ENCODE measurements at places on chromosomes 16 and 17. TPM values are rescaled to one million over a fixed set of nuclear protein-coding genes. Genes with fewer than 3 reads are reported as not detected.

Gene DNAAF1
- total RNA-seq: not detected

Gene NOXO1
- 1.3 TPM for total RNA-seq

Gene ATP2C2
- total RNA-seq: not detected

Gene TMC8
- 593 TPM for total RNA-seq

Gene GUCY2D
- total RNA-seq: 0.32 TPM

GRCh38 chr16:3652373-3653195, 1.9 kb upstream of the DNASE1 start:
- DNase-seq: no peak

GRCh38 chr16:65312795-65313194, 190.9 kb upstream of the CDH11 start:
- no peak for DNase-seq

DNA sequence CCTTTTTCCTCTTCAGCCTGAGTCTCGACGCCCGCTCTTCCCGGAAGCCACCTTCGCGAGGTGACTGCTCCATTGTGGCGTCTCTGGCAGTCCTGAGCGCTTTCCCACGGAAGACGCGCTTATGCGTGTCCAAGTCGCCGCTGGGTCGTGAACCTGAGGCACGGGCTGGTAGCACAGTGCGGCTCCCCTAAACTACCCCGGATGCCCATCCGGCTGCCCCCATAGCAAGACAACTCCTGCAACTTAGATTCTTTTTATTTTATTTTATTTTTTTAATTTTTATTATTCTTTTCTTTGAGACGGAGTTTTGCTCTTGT, 2.1 kb upstream of the ESRP2 start:
- DNase-seq: no peak

GRCh38 chr16:17470908-17471718, at the start of gene XYLT1:
TSS of gene XYLT1 (minus strand) at chr16:17470960. CDS start at chr16:17470796, 164 bp downstream.
- DNase-seq: peak; percentile 43

- no peak for DNase-seq
These were observed 74.9 kb downstream of the LITAF start for GRCh38 chr16:11511801-11512200.
